ENCODE measurements at places on chromosomes 11 and 22. TPM values are rescaled to one million over a fixed set of nuclear protein-coding genes. Genes with fewer than 3 reads are reported as not detected.

OR51S1 gene
- not detected for polyA plus RNA-seq

- H3K27me3 ChIP-seq = no peaks in the 10 kb centered on the region
- no peak overlapping the region for H3K27ac ChIP-seq
- peak; percentile 25 for DNase-seq
- H3K36me3 ChIP-seq = no peaks in the 10 kb centered on the region
- H3K4me3 ChIP-seq = no peak overlapping the region
- H3K4me1 ChIP-seq = no peaks in the 10 kb centered on the region
Observed at GRCh38 chr22:27603800-27604144, 197.8 kb downstream of the MN1 start.

- no peak overlapping the region for H3K27ac ChIP-seq
- H3K4me1 ChIP-seq = peaks cover 6% of the 10 kb centered on the region
- DNase-seq = peak; percentile 58
Observed at GRCh38 chr11:19628018-19628417, 84.6 kb upstream of the NAV2 start.

WDR74 gene
- polyA plus RNA-seq = 35.4 TPM

DNA sequence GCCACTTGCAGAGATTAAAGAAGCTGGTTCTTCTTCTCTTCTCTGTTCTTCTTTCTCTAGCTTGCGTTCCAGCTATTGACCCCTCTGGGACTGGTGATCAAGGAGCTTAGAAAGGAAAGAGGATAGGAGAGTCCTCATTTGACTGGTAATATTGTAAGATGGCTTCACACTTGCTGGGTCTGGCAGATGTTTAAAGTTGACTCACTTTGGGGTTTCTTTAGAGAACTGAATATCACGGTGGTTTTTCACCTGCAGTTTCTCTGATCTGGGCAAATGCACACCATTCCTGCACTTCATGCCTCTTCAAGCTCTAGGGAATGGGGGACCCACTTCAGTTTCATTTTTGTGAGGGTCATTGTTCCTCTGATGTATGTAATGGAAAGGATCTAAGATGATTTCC is 41.8 kb upstream of the DEUP1 start:
- H3K4me3 ChIP-seq = no peak overlapping the region
- H3K4me1 ChIP-seq = no peaks in the 10 kb centered on the region
- no peak for DNase-seq
- no peaks in the 10 kb centered on the region for H3K36me3 ChIP-seq

SERPING1 gene
- polyA plus RNA-seq = 157 TPM

ELMOD1 gene
- 0.70 TPM for polyA plus RNA-seq

- no peaks in the 10 kb centered on the region for H3K4me1 ChIP-seq
- DNase-seq = no peak
- no peak overlapping the region for H3K27ac ChIP-seq
Observed at GRCh38 chr22:33438273-33438672, 380.1 kb upstream of the SYN3 start.

- no peaks in the 10 kb centered on the region for H3K36me3 ChIP-seq
- peaks cover 11% of the 10 kb centered on the region for H3K4me1 ChIP-seq
- H3K27me3 ChIP-seq = no peaks in the 10 kb centered on the region
- no peak overlapping the region for H3K27ac ChIP-seq
- no peak overlapping the region for H3K4me3 ChIP-seq
Observed at GRCh38 chr22:43230971-43231723, 44.2 kb upstream of the TTLL12 start.

GRCh38 chr11:104570078-104570701 is 328.1 kb downstream of the CASP12 start:
- DNase-seq = no peak
- H3K4me3 ChIP-seq = no peak overlapping the region
- H3K4me1 ChIP-seq = no peaks in the 10 kb centered on the region
- no peaks in the 10 kb centered on the region for H3K27me3 ChIP-seq
- no peak overlapping the region for H3K27ac ChIP-seq

DNA sequence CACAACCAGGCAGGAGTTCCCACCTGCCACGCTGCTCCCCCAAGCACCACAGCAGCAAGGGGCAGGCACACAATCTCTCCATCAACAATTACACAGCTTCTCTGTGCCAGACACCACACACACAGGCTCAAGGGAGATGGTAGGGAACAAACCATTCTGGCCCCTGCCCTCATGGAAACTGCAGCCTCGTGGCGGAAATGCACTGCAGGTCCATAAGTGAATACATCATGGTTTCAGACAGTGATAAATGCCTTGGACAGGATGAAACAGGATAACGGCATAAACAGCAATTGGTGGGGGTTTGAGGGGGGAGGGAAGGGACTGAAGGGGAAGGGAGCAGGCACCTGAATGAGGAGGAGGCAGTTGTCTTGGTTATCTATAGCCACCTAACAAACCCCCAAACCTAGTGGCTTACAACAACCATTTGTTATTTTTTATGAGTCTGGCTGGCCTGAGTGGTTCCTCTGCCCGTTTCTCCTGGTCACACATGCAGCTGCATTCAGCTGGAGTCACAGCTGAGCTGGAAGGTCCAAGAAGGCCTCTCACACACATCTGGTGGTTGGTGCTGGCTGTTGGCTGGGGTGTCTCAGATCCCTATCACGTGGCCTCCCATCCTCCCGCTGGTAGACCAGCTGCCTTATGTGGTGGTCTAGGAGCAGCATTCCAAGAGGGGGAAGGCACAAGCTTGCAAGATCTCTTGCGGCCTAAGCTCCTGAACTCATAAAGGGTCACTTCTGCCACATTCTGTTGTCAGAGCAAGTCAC is 15.0 kb upstream of the YWHAH start:
- H3K27me3 ChIP-seq = no peaks in the 10 kb centered on the region
- H3K27ac ChIP-seq = no peak overlapping the region
- DNase-seq = no peak
- no peaks in the 10 kb centered on the region for H3K4me1 ChIP-seq

- DNase-seq = no peak
- H3K27ac ChIP-seq = no peak overlapping the region
- no peaks in the 10 kb centered on the region for H3K4me1 ChIP-seq
- H3K27me3 ChIP-seq = no peaks in the 10 kb centered on the region
- H3K4me3 ChIP-seq = no peak overlapping the region
Observed at GRCh38 chr11:48073031-48073861, 92.9 kb downstream of the PTPRJ start.

MS4A14 gene
- 6.0 TPM for polyA plus RNA-seq

DNA sequence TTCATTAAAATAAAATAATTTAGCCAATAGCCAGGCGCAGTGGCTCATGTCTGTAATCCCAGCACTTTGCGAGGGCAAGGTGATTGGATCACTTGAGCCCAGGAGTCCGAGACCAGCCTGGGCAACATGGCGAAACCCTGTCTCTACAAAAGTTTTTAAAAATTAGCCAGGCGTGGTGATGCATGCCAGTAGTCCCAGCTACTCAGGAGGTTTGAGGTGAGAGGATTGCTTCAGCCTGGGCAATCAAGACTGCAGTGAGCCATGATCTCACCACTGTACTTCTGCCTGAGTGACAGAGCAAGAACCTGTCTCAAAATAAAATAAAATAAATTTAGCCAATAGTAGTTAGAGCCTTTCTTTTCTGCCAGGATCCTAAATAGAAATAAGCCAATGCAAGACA is 12.2 kb downstream of the HPS5 start:
- peaks cover 43% of the 10 kb centered on the region for H3K4me1 ChIP-seq
- H3K4me3 ChIP-seq = no peak overlapping the region
- H3K27ac ChIP-seq = no peak overlapping the region
- H3K27me3 ChIP-seq = no peaks in the 10 kb centered on the region

DNA sequence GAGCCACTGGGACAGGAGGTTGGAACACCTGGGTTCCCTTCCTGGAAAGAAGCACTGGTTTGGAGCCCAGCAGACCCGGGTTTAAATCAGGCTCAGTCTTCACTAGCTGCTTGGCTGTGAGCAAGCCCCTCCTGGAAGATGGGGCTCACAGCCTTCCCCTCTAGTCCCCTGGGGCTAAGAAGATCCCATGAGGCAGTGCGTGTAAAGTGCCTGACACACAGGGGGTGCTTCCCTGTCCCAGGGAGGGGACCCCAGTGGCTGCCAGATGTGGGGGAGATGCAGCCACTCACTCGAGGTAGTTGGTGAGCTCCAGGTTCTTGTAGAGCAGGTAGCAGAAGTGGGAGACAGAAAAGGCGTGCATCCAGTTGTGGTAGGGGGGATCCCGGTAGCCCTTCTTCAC is 93.2 kb downstream of the PDE2A start:
- H3K36me3 ChIP-seq = no peaks in the 10 kb centered on the region
- no peak overlapping the region for H3K27ac ChIP-seq
- no peak for DNase-seq
- no peaks in the 10 kb centered on the region for H3K27me3 ChIP-seq
- H3K4me1 ChIP-seq = no peaks in the 10 kb centered on the region

MMP7 gene
- polyA plus RNA-seq = not detected

GRCh38 chr11:15073361-15074205 is at the start of gene CALCB:
Gene CALCB, plus strand, starts transcription at chr11:15073593. Its CDS starts 1,126 bp downstream, at chr11:15074719.
- no peaks in the 10 kb centered on the region for H3K36me3 ChIP-seq
- H3K27me3 ChIP-seq = peaks cover 31% of the 10 kb centered on the region
- no peaks in the 10 kb centered on the region for H3K4me1 ChIP-seq
- H3K4me3 ChIP-seq = no peak within 1 kb of the TSS

OSBPL5 gene
- polyA plus RNA-seq = 18.9 TPM

- no peaks in the 10 kb centered on the region for H3K36me3 ChIP-seq
- H3K4me3 ChIP-seq = no peak overlapping the region
- H3K27ac ChIP-seq = no peak overlapping the region
Observed at GRCh38 chr11:35235498-35235897, 96.5 kb downstream of the CD44 start.

TEX12 gene
- polyA plus RNA-seq = not detected

CBLIF gene
- polyA plus RNA-seq = not detected

MTMR2 gene
- 9.0 TPM for polyA plus RNA-seq

DNA sequence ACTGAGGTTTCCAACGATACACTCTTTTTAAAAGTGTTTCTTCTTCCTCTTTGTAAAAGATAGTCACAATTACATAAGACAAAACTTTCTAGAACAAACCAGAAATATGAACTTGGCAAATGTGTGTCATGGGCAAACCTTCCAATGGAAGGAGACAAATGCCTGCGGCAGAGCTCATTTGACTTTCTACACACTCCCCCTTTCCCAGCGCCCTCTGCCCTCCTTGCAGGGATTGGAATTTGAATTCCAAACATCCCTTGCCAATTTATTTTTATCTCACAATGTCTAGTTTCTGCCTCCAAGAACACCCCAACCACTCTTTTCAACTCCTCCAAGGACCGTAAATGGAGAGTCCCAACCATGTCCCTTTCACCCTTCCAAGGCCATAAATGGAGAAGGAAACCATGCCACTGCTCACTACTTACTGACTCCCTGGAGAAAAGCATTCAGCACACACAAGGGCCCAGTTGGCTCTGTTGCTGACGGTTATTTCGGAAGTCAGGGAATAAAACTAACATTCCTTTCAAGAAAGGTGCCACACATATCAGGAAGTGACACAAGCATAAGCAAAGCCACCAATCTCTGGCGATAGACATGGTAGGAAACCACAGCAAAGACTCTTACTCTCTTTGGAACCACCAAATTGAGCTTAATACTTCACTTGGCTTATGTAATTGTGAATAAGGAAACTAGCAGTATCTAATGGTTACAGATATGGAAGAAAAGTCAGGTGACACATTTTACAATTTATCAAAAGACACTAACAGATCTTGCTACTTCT is 15.0 kb upstream of the ESAM start:
- no peaks in the 10 kb centered on the region for H3K4me1 ChIP-seq
- no peaks in the 10 kb centered on the region for H3K27me3 ChIP-seq
- no peak for DNase-seq
- H3K4me3 ChIP-seq = no peak overlapping the region
- no peaks in the 10 kb centered on the region for H3K36me3 ChIP-seq

- no peak overlapping the region for H3K27ac ChIP-seq
- H3K4me3 ChIP-seq = no peak overlapping the region
- H3K36me3 ChIP-seq = no peaks in the 10 kb centered on the region
Observed at GRCh38 chr22:24942301-24942700, 4.2 kb downstream of the LHFPL7 start.

GRCh38 chr11:45169310-45170072 is 23.1 kb downstream of the PRDM11 start:
- no peak overlapping the region for H3K27ac ChIP-seq
- no peaks in the 10 kb centered on the region for H3K27me3 ChIP-seq
- DNase-seq = no peak
- H3K4me1 ChIP-seq = peaks cover 7% of the 10 kb centered on the region
- H3K36me3 ChIP-seq = no peaks in the 10 kb centered on the region

- DNase-seq = no peak
- H3K36me3 ChIP-seq = no peaks in the 10 kb centered on the region
- H3K27ac ChIP-seq = no peak overlapping the region
- no peak overlapping the region for H3K4me3 ChIP-seq
Observed at GRCh38 chr11:72589802-72590761, 84.1 kb downstream of the PDE2A start.

- no peaks in the 10 kb centered on the region for H3K27me3 ChIP-seq
- no peaks in the 10 kb centered on the region for H3K36me3 ChIP-seq
- no peak overlapping the region for H3K4me3 ChIP-seq
- no peaks in the 10 kb centered on the region for H3K4me1 ChIP-seq
- DNase-seq = no peak
Observed at GRCh38 chr11:35734669-35735410, 72.3 kb downstream of the TRIM44 start.

MUC6 gene
- polyA plus RNA-seq = 0.13 TPM

Data from adrenal gland (tissue), 19 donors.